H9 (cell line): ENCODE measurements at places on chromosomes 11 and 22. TPM values are rescaled to one million over a fixed set of nuclear protein-coding genes. Genes with fewer than 3 reads are reported as not detected.

C1QTNF5 gene
- total RNA-seq = 0.33 and 0.59 TPM in 2 replicates

CST6 gene
- total RNA-seq = not detected in 2 replicates

DNA sequence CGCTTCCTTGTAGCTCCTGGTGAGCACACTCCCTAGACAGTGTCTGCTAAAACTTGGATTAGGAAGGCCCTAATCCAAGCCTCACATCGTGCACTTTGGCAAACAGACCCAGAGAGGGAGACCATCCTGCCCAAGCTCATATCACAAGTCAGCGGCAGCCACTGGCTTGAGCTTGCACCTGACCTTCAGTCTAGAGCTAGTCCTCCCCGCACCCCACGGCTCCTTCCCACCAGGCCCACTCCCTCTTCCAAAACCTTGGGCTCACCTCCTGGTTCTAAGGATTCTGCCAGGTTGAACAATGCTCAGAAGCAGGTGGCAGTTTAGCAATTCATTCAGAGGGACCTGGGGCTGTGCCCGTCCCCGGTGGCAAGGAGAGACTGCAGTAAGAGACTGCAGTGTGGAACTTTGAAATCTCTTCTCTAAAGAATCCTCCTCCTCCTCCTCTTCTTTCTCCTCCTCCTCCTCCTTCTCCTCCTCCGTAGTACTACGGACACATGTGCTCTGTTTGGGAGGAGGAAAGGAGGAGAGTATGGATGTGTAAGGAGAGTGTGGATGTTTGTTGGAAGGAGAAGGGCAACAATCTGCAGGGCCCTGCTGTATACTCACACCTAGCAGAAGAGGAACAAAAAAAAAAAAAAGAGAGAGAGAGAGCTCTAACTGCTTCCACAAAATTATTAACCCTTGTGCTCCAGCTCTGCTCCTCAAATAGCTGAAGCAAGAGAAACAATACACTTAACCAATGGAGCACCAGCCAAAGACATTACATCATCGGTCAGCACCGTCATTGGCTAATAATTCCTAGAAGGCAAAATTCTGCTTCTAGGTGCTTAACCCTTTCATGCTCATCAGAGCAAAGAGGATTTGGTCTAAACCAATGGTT is 6.0 kb downstream of the SYN3 start:
- DNase-seq = no peak
- peaks cover 32% of the 10 kb centered on the region for H3K36me3 ChIP-seq
- peaks cover 10% of the 10 kb centered on the region; the same call in 1 of the 2 replicates for H3K27me3 ChIP-seq

DNA sequence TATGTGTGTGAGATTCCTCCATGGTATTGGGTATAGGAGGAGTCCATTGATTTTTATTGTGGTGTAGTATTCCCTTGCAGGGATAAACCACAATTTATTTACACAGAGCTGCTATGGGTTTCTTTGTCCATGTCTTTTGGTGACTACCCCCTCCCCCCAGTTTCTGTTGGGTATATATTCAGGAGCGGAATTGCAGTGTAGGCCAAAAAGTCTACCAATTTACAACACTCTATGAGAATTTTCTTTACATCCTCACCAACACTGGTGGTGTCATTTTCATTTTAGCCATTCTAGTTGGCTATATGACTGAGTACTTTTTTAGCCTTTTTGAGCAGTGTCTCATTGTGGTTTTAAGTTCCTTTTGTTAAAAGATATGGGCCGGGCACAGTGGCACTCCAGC is 55.2 kb upstream of the ATXN10 start:
- no peak for DNase-seq
- peaks cover 7% of the 10 kb centered on the region for H3K36me3 ChIP-seq

GRCh38 chr11:76005756-76006155 is 190.7 kb downstream of the UVRAG start:
- H3K4me3 ChIP-seq = no peak overlapping the region
- no peak for DNase-seq
- peaks cover 66% of the 10 kb centered on the region for H3K36me3 ChIP-seq
- no peaks in the 10 kb centered on the region for H3K27me3 ChIP-seq

- H3K4me3 ChIP-seq = no peak overlapping the region
- H3K4me1 ChIP-seq = peaks cover 3% of the 10 kb centered on the region
- no peak for DNase-seq
- H3K27ac ChIP-seq = no peak overlapping the region
Observed at GRCh38 chr11:129146191-129146590, 45.9 kb downstream of the ARHGAP32 start.

- H3K4me3 ChIP-seq = peak overlapping the region; percentile 5
- H3K4me1 ChIP-seq = peaks cover 9% of the 10 kb centered on the region; the same call in 1 of the 2 replicates
- H3K36me3 ChIP-seq = no peaks in the 10 kb centered on the region
- DNase-seq = peak; percentile 78
- H3K27ac ChIP-seq = no peak overlapping the region
- no peaks in the 10 kb centered on the region for H3K27me3 ChIP-seq
Observed at GRCh38 chr22:27416511-27417420, 384.8 kb downstream of the MN1 start.

DNA sequence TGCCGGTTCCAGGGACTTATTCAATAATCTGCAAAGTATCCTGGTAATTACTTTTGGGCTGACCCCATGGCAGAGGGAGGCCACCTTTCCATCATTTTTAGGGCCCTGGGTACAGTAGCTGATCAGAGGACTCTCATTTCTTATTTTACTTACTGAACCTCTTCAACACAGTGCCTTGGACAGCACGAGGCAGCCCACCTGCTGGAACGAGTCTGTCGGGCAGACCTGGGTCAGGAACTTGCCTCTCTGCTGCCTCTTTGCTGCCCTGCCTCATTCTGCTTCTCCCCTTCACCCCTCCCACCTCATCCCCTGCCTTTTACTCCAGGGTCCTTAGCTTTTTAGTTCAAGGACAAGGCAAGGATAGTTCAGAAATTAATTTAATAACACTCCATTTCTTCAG is 204.5 kb downstream of the CSNK2A3 start:
- no peak for DNase-seq
- no peak overlapping the region for H3K4me3 ChIP-seq
- no peak overlapping the region for H3K27ac ChIP-seq
- 0 out of 2 replicates have a peak, but pooled peaks cover 3% of the 10 kb centered on the region for H3K36me3 ChIP-seq

GRCh38 chr11:35582033-35582432 is 36.2 kb upstream of the FJX1 start:
- no peaks in the 10 kb centered on the region for H3K27me3 ChIP-seq
- no peak overlapping the region for H3K27ac ChIP-seq
- no peak for DNase-seq

LAYN gene
- 2.5 and 3.1 TPM in 2 replicates for total RNA-seq

APOA1 gene
- total RNA-seq = 0.68 and 0.79 TPM in 2 replicates

GRCh38 chr11:126079621-126080124 is 17.0 kb upstream of the CDON start:
- no peaks in the 10 kb centered on the region for H3K27me3 ChIP-seq
- no peaks in the 10 kb centered on the region for H3K36me3 ChIP-seq
- peak; percentile 78 for DNase-seq
- peaks cover 23% of the 10 kb centered on the region for H3K4me1 ChIP-seq
- no peak overlapping the region for H3K4me3 ChIP-seq

DNA sequence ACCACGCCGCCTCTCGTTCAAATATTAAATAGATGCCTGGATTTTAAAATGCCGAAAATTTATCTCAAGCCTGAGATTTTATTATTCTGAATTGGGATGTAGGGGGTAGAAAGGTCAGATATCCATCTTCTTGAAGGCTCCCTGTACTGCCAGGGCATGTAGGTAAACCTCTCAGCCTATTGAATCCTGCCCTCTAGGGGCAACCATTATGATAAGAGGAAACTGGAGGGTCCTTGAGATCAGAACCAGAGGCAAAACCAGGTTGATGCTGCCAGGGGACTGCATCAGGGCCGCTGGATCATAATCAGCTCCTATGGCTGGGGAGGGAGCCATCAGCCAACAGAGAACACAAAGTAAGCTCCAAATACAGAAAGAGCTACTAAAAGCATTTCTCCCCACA is 92.4 kb downstream of the KCNC1 start:
- DNase-seq = no peak
- H3K36me3 ChIP-seq = no peaks in the 10 kb centered on the region
- no peaks in the 10 kb centered on the region; the same call in 1 of the 2 replicates for H3K4me1 ChIP-seq
- no peaks in the 10 kb centered on the region for H3K27me3 ChIP-seq
- H3K4me3 ChIP-seq = no peak overlapping the region

CHST1 gene
- total RNA-seq = 0.39 and 0.57 TPM in 2 replicates

CARD10 gene
- total RNA-seq = 17.1 and 17.7 TPM in 2 replicates

PTPN5 gene
- total RNA-seq = 1.4 and 1.9 TPM in 2 replicates

- H3K27ac ChIP-seq = no peak overlapping the region
- no peak overlapping the region for H3K4me3 ChIP-seq
- no peaks in the 10 kb centered on the region for H3K27me3 ChIP-seq
- H3K36me3 ChIP-seq = peaks cover 8% of the 10 kb centered on the region
- peaks cover 3% of the 10 kb centered on the region for H3K4me1 ChIP-seq
- DNase-seq = no peak
Observed at GRCh38 chr22:44128958-44129618, 51.6 kb upstream of the PARVG start.

- peaks cover 8% of the 10 kb centered on the region for H3K4me1 ChIP-seq
- H3K27ac ChIP-seq = no peak overlapping the region
- H3K27me3 ChIP-seq = peaks cover 56% of the 10 kb centered on the region
- H3K4me3 ChIP-seq = peak overlapping the region; percentile 54
- H3K36me3 ChIP-seq = no peaks in the 10 kb centered on the region
- no peak for DNase-seq
Observed at GRCh38 chr11:118608360-118609227, 1.2 kb downstream of the PHLDB1 start.

- DNase-seq = no peak
- no peak overlapping the region for H3K4me3 ChIP-seq
- no peak overlapping the region for H3K27ac ChIP-seq
Observed at GRCh38 chr11:47413908-47414684, 5.7 kb downstream of the SLC39A13 start.

DNA sequence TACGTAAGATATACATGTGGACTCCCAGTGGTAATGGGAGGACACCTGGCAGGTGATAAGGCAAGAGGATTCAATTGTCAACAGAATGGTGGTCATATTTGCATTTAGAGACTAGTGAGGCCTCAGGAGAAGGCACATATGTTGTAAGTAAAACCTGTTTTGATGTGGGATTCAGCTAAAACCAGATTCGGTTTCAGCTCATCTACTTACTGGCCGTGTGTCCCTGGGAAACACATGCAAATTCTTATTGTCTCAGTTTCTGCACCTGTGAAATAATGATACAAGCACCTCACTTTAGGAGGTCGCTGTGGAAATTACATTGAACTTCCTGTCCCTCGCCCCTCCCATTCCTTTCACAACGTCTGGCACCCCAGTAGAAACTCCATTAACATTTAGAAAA is 78.9 kb upstream of the FIBIN start:
- no peaks in the 10 kb centered on the region for H3K36me3 ChIP-seq
- H3K27ac ChIP-seq = no peak overlapping the region
- H3K4me1 ChIP-seq = peaks cover 2% of the 10 kb centered on the region; the same call in 1 of the 2 replicates
- no peak overlapping the region for H3K4me3 ChIP-seq
- DNase-seq = no peak

PHLDA2 gene
- 41.5 and 42.8 TPM in 2 replicates for total RNA-seq

DNA sequence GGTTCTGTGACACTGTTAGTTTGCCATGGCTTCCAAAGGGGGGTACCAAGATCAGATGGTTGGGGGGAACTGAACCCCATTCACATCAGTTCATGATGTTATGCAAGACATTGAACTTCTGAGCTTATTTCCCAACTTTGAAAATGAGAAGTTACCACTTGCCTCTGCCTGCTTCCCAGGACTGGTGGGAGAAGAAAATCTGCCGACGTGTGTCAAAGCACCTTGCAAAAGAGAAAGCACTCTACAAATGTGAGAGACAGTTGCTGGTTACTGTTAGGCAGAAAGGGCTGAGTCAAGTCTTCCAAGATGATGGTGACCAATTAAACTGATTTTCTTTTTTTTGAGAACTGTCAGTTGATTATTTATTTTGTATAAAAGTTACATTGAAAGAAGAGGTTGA is 45.6 kb downstream of the SMCO4 start:
- H3K4me3 ChIP-seq = no peak overlapping the region

OR52H1 gene
- total RNA-seq = not detected in 2 replicates

TMEM132A gene
- total RNA-seq = 84.5 and 95.5 TPM in 2 replicates

DNA sequence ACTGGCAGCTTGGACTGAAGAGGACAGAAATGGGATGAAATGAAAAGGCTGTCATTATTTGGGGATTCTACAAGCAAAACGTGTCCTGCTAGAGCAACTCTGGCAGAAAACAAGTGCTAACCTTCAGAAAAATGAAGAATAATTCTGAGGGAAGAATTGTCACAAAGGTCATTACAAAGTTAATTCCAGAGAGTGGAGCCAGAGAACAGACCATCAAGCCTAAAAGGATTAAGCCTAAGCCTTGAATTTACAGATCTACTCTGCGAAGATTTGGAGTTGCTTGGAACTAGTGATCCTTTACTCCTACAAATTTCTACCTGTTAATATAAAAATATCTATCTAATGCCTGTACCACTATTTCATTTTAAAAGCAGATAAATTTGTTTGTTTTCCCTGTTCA is 1077.3 kb upstream of the CNTN5 start:
- no peak overlapping the region for H3K4me3 ChIP-seq
- H3K27me3 ChIP-seq = no peaks in the 10 kb centered on the region
- DNase-seq = no peak
- H3K36me3 ChIP-seq = peaks cover 13% of the 10 kb centered on the region
- no peaks in the 10 kb centered on the region; the same call in 1 of the 2 replicates for H3K4me1 ChIP-seq

BBOX1 gene
- not detected in 2 replicates for total RNA-seq

C11orf21 gene
- not detected in 2 replicates for total RNA-seq

TTC36 gene
- total RNA-seq = 1.6 TPM in 2 replicates

CHRM4 gene
- 1.0 and 1.1 TPM in 2 replicates for total RNA-seq

- no peak overlapping the region; the same call in 2 of the 3 replicates for H3K4me3 ChIP-seq
- H3K4me1 ChIP-seq = peaks cover 3% of the 10 kb centered on the region; the same call in 1 of the 2 replicates
- DNase-seq = peak; percentile 64
- no peak overlapping the region for H3K27ac ChIP-seq
- H3K36me3 ChIP-seq = no peaks in the 10 kb centered on the region
Observed at GRCh38 chr11:86608251-86608799, 64.1 kb downstream of the ME3 start.

DNA sequence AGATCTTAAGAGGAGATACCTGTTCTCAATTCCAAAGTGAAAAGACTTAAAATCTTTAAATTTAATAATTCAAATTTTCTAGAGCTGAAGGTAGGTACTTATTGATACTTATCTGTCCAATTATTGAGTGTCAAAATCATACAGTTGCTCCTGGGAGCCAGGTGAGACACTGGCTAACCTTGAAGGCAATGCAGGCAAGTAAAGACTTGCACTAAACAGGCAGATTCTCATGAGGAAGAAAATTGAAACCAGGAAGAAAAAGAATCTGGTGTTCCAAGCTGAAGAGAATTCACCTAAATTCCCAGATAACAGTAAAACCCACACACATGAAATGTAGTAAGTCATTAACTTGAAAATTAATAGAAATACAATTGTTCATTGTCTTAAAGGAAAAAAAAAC is 30.3 kb downstream of the VSIG10L2 start:
- no peaks in the 10 kb centered on the region for H3K36me3 ChIP-seq
- H3K27ac ChIP-seq = no peak overlapping the region
- no peak for DNase-seq

CD6 gene
- total RNA-seq = not detected in 2 replicates

DNA sequence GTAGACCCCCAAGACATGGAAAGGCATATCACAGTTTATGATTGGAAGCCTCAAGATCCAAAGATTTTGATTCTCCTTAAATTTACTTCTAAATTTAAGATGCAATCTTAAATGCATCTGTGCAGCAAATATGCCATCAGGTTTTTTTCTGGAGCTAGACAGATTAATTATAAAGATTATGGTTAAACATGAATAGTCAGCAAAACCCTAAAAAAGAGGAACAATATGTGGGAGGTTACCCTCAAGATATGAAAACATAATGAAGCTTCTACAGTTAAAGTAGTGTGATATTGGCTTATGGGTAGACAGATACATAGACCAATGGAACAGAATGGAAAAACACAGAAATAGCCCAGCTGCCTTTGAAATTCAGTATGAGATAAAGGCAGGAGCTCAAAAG is 31.7 kb downstream of the OR8B12 start:
- no peak overlapping the region for H3K27ac ChIP-seq
- DNase-seq = no peak
- no peaks in the 10 kb centered on the region for H3K36me3 ChIP-seq
- no peak overlapping the region for H3K4me3 ChIP-seq
